ENCODE measurements at places on chromosomes 16 and 17.
A peak's percentile ranks its signal among the peaks of the same experiment; 100 is the strongest.

- DNase-seq = no peak
These were observed 15.2 kb downstream of the IL21R start for GRCh38 chr16:27417047-27417671.

- no peak for DNase-seq
These were observed 528 bp downstream of the HAGHL start for GRCh38 chr16:727291-727977.

- DNase-seq = no peak
These were observed 469.6 kb downstream of the SOX9 start for GRCh38 chr17:72590382-72590781.

DNA sequence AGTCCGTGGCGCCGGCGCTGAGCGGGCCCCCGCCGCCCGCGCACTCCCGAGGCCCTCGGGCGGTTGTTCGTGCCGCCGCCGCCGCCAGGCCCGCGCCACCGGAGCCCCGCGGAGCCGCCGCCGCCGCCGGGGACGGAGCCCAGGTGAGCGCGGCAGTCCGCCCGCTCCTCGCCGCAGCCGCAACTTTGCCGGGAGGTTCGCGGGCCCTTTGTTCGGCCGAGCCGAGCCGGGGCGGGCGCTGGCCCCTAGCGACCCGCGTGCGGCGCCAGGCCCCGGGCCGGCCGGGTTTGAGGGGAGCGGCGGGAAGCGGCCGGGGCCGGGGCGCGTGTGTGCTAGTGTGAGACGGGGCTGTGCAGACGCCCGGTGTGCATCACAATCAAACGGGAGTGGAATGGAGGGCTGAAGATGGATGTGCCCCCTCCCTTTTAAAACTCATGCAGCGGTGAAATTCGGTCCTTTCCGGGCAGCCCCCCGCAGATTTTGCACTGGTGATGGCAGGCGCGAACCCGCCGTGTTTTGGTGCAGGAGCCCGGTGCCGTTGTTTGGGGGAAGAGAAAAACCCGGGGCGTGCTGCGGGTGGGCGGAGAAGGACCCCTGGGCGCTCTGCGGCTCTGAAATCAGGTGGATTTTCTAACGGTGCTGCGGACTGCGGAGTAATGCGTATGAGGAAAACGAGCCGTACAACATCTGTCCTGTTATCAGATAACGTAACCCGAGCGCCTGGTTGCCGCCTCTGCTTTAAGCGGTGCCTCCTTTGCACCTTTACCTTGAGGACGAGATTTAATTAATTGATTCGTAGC lies 823 bp downstream of the TNRC6C start:
- DNase-seq = peak; percentile 25

DNA sequence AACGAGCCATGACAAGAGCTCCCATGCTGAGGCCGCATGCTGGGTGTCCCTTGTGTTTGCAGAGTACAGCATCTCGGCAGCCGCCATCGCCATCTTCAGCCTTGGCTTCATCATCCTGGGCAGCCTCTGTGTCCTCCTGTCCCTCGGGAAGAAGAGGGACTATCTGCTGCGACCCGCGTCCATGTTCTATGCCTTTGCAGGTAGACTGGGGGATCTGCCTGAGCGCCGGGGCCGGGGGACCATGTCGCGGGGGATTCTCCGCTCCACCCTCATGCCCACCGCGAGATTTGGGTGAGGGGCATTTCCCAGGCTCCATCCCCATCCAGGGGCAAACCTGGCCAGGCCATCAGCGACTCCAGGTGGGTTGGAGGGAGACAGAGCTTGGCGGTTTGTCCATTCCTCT lies 10.7 kb downstream of the CACNG1 start:
- DNase-seq = no peak

DNA sequence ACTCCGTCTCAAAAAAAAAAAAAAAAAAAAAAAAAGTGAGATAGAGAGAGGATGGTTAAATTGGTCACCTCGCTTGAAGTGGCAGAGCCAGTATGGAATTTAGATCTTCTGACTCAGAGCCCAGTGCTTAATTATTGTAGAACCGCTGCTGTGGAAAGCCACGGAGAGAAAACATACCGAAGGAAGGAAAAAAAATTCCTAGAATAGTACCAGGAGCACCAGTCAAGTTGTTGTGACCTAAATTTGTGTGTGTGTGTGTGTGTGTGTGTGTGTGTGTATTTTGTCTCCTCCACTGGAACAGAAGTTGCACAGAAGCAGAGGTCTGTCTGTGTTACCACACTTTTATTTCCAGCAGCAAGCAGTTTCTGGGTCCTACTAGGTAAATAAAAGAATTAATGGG lies 10.6 kb upstream of the NUP85 start:
- DNase-seq = no peak

DNA sequence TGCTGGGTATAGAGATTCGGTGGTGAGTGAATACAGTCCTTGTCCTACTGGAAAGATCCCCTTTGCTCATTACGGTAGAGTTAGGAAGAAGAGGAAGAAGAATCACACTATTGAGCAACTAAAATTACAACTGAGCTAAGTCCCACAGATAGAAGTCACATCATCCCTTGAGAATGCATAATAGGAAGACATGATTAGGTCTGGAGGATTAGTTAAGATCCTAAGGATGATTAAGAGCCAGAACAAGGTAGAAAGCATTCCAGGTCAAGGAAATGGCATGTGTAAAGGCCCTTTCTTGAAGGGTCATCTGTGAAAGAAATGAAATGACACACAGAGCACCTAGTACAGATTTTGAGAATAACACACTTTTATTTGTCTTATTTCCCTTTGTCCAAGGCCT lies 503.5 kb downstream of the HAPSTR1 start:
- no peak for DNase-seq

DNA sequence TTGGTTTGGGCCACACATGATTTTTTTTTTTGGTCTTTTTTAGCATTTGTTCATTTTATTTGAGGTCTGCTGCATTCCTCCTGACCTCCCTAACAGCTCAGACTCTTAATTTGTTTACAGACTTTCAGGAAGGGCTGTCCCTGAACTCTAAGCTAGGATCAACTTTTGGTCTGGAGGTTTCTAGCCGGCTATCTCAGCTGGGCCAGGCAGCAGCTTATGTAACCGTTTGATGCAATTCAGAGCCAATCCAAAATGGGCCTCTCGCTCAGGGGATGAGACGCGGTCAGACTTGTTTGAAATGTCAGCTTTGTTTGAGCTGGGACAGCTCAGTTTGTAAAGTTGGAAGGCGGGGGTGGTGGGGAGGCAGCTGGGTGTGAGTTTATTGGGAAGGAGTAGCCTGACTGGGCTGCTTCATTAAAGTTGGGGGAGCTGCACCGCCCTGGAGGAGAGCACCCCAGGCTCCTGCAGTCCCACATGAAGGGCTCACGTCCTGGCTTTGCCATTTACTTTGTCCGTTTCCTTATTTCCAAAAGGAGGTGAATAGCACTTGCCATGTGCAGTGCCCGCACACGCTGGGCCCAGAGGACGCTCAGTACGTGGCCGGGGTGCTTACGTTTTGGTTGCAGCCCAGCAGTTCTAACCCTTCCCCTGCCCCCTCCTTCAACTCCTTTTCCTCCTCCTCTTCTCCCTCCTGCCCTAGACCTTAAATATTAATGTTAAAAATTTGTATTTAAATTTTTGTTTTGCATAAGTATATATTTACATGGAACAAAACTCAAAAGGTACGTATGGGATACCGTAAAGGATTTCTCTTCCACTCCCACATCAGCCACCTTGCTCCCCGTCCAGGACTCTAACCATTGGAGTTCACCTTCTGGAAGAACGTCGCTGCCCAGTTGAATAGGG lies 121.2 kb downstream of the SNX29 start:
- DNase-seq = no peak

DNA sequence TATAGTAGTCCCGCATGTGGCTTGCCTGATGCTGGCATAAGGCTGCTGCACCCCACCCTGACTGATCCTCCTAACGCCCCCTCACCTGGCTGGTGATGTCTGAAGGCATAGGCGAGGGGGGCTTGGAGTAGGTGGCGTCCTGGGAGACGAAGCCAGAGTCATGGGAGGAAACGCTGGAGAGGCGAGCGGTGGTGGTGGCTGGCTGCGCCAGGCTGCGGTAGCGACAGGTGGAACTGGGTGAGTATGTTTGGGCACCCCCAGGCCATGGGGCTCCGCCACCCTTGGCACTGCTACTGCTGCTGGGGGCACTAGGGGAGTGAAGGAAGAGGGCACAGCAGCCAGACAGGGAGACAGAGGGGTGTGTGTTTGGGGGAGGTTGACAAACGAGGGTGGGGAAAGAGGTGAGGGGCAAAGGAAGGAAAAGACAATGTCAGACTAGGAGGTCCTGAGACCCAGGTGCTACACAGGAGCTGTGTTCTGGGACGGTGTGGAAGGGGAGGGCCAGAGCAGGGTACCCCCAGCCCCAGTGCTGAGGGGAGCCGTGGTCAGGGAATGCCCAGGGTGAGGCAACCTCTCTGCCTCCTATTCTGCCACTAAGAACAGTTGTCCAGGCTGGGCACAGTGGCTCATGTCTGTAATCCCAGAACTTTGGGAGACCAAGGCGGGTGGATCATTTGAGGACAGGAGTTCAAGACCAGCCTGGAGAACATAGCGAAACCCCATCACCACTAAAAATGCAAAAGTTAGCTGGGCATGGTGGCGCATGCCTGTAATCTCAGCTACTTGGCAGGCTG lies 11.4 kb downstream of the MTSS2 start:
- no peak for DNase-seq

GRCh38 chr17:27849474-27850185 lies 43.5 kb downstream of the LYRM9 start:
- DNase-seq = no peak

GRCh38 chr16:66304151-66304550 lies 62.3 kb upstream of the CDH5 start:
- DNase-seq = no peak

DNA sequence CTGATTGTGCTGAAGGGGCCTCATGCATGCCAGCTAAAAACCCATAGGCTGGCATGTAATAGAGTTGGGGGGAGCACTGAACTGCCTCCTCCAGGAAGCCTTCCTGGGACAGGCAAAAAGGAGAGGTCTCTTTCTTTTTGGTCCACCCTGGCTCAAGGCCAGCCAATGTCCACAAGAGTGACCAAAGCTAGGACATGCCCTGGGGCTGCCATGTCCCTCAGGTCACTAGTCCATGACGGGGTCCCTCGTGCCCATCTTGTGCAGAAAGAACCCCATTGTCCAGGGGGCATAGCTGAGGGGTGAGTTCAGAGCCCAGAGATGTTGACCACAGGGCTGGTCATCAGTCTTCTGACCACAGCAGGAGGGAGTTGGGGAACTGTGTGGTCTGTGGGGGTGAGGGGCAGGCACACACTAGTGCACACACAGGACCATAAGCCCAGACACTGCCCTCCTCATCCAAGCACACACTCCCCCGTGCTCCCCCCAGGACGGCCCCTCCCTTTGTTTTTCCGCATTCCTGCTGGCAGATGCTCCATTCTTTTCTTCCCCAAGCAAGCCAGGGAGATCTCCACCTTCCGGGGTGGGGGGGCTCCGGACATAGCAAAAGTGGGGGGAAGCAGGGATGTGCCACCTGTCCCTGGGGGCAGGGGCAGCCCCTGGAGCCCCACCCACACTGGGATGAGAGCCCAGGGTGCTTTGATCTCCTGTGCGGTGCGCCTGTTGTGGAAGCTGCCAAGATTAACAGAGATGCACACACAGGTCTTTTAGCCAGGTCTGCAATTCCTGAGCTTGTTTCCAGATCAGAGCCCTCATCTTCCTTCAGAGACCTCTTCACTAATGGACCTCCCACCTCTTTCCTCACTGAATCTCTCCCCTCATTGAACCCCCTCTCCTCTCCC lies 25.2 kb upstream of the PHB1 start:
- no peak for DNase-seq

DNA sequence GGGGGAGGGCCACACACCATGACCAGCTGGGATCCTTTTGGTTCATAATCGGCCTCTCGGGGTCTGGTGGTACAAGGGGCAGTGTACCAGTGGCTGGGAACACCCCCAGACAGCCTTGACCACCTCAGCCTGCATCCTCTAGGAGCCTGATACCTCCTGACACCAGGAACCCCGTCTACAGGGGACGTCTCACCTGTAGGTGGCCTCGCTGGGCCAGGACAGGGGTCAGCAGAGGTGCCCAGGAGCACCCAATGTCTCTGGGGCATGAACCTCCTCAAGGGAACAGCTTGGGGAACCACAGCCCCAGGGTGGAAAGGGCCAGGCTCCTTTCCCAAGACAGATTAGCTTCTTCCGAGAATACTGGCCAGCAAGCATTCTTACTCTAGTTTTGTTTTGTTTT lies 2.5 kb upstream of the METRNL start:
- DNase-seq = no peak

DNA sequence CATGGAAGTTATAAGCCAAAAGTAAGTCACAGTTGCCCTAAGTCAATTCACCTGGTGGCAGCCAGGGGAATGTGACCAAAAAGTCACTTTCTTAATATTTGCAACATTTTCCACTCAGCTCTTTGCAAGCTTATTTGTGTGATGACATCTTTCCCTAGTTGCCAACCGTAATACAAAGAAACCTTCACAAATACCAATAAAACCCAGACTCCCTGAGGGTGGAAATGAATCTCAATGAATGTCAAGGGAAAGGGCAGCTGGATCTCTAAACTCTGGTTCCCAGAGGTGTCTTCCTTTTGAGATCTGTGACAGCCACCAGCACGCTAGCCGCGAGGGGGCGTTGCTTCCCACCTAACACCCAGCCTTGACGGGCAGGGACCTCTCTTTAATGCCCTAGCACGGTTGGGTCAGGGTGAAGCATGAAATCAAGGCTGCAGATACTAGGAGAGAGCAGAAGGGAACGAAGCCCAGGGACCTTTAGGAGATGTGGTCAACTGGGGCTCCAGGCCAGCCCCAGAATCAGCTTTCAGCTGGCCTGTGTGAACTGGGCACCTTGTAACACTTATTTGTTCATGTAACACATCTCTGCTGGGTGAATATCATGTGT lies 82.2 kb downstream of the CMC2 start:
- DNase-seq = peak; percentile 29

DNA sequence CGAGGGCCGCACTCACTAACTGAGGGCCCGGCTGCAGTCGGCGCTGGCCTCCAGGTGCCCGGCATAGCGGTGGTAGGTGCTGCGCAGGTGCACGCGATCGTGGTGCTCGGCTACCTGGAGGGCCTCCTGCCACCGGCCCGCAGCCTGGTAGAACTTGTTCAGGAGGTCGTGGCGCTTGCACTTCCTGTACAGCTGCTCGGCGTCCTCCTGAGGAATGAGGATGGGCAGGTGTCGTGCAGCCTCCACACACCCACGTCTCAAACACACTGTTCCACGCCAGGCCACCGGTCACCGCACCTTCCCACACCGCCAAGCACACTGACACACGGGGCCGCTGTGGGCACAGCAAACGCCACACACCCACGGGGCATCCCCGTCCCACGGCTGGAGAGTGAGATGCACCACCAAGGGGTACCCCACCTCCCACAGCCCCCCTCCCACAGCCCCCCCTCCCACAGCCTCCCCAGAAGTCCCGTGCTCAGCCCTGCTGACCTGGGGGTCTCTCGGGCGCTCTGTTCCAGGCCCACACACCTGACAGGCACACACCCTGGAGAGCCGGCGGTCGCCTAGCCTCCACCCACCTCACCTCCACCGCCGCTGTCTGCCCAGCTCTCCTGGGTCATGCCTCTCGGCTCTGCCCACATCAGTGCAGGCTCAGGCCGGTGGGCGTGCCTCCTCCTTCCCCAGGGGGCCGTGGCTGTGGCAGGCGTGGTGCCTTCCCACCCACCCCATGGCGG lies 7.4 kb upstream of the TMEM204 start:
- DNase-seq = no peak

DNA sequence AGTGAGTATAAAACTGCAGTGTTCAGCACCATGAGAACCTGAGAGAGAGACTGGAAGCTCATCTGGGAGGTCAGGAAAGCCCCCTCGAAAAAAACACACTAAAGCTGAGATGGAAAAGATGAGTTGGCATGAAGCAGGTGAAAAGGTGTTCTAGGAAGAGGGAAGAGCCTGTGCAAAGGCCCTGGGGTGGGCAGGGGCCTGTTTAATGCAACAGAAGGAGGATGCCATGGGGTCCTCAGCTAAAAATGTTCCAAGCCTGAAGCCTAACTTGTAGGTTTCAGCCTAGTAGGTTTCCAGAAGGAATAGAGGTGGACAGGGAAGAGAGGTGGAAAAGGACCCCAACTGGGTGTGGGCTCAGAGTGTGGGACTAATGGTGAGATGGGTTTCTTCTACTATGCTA lies 242.3 kb upstream of the ZFHX3 start:
- DNase-seq = no peak

All from stimulated activated CD4-positive, alpha-beta T cell treated with anti-CD3 and anti-CD28 coated beads, Interleukin-12 subunit alpha, Interleukin-12 subunit beta, amount 100 ng/mL, for 4 hours (primary cell).